CD4-positive, CD25-positive, alpha-beta regulatory T cell (primary cell): ENCODE measurements at places on chromosomes 12 and 14. TPM values are rescaled to one million over a fixed set of nuclear protein-coding genes. Genes with fewer than 3 reads are reported as not detected.

Gene OR4K15
- total RNA-seq: not detected

Gene CLBA1
- total RNA-seq: 0.89 TPM

Gene PRB2
- not detected for total RNA-seq

Gene ANKS1B
- 9.5 TPM for total RNA-seq

Gene CLEC14A
- total RNA-seq: not detected

Gene COPZ1
- total RNA-seq: 65.3 TPM

Gene TEDC1
- total RNA-seq: 118 TPM

Gene RESF1
- total RNA-seq: 282 TPM
